ENCODE measurements at places on chromosomes 6 and 20.
A peak's percentile ranks its signal among the peaks of the same experiment; 100 is the strongest.

DNA sequence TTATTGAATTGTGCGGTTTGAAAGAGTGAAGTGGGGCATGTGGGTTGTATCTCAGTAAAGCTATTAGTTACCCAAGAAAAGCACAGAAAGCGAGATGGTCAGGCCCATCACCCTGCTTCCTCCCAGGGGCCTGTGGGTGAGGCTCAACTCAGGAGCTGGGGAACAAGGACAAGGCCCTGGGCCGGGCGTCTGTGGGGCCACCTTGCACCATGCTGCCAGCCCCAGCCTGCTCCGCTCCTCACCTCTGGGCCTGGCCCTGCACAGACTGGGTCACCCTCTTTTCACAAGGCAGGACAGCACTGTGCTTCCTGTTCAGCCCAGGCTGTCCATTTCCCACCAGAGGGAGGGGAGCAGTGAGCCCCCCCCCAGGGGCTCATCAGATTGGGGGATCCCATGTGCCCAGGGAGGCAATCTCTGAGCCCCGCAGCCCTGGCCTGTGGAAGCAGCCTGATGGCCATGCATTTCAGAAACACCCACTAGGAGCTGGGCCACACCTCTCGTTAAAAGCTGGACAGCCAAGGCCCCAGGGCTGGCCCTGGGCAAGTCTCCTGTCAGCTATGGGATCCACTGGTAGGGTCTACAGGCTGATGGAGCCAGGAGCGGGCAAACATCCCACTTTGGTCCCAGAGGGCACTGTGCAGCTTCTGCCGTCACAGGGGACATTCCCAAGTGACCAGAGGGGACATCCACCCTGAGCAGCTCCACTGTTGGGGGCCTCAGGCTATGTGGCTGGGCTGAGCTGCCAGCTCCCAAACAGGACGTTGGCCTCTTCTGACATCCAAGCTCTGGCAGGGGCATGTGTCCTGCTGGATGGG lies 55.9 kb downstream of the YTHDF1 start:
- no peak for DNase-seq

DNA sequence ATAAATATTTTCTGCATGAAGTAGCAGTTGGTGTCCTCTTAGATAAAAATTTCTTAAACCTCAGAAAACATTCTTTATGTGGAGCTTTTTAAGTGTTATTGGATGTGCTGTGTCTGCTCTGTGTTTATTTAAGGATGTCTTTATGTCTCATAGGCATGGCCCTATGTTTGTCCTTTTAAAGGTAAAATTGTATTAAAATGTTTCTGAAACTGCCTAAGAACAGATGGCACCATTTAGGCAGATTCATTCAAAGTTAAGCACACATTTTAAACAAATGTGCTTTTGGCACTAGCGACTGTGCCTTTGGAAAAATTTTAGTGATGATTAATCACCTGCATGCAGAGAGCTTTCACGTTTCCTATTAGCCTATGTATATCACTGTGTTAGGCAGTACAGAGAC lies 125.2 kb downstream of the KIF6 start:
- DNase-seq = peak; percentile 17

DNA sequence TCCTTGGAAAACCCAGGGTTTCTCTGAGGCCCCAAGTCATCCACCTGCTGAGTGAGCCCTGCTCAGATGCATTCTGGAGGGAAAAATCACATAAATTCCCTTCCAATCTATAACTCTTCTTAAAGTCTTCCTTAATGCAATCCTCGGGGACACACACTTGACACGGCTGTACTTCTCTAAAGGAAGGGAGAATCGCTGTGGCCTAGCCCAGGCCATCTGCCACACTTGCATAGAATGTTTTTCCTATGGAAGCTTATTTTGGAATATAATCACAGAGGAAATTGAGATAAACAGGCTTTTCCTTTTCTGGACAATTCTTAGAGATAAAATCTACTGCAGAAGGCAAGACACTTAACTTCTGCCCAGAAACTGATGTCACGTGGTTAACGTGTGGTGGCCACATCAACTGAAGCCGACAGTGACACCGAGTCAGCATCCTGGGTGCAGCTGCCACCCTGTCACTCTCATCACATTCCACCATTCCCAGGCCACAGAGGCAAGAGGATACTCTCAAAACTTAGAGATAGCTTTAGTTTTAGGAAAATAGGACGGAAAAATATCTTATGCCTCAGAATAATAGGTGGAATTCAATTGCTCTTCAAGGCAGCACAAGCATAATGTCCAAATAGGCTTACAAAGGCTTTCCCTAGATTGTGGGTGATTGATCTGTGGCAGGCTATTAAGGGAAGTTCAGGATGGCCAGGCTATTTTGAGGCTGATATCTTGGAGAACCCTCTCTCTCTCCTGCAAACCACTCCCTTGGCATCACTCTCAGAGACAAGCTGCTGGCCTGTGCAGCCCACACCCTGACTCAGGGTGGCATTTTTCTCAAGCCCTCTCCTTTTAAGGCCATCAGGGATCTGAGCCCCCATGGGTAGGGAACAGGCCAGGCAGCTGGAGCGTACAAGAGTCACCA lies 29.6 kb downstream of the PSMB1 start:
- no peak for DNase-seq

GRCh38 chr20:51583499-51583898 lies 41.0 kb upstream of the NFATC2 start:
- DNase-seq = no peak

DNA sequence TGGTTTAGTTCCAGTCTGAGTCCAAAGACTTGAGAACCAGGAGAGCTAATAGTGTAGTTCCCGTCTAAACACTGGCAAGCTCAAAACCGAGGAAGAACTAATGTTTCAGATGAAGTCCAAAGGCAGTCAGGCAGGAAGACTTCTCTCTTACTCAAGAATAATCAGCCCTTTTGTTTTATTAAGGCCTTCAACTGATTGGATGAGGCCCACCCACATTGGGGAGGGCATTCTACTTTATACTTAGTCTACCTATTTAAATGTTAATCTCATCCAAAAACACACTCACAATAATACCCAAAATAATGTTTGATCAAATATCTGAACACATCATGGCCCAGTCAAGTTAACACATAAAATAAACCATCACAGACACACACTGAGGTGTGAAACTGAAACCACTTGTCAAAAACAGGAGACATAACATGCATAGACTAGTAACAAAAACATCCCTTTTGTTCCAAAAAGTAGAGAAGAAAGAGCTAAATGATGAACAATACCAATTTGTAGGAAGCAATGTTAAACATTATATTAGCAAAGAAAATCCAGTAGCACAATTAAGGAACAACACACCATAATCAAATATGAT lies 50.2 kb upstream of the SENP6 start:
- no peak for DNase-seq

DNA sequence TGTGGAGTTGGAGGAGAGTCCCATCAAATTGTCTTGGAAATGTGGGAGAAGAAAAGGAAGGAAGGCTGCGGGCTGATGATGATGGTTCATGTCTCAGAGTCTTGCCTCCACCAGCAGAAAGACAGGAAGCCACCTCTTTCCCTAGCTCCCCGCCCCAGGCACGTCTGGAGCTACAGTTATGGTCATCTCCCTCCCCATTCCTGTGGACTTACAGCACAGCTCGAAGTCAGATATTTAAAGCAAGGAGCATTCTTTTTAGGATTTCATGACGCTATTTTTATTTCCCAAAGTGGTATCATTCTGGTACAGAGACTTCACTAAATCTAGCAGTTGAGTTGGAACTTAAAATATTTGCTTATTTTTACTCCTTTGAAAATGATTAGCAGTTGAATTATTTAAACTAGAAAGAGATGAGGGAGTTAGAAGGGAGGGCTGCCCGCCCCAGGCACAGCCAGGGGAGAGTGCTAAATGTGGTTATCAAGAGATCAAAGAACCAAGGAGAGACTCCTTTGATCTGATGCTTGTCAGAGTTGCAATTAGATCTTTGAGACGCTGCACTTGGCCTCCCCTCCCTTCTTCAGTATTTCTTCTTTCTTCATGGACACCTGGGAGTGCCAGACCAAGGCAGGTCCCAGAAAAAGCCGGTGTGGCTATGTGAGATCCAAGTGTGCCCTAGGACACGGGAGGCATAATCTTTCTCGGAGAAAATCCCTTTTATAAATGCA lies 199.9 kb upstream of the SOX4 start:
- no peak for DNase-seq

- no peak for DNase-seq
These were observed 86.0 kb downstream of the PTPN1 start for GRCh38 chr20:50595988-50596693.

DNA sequence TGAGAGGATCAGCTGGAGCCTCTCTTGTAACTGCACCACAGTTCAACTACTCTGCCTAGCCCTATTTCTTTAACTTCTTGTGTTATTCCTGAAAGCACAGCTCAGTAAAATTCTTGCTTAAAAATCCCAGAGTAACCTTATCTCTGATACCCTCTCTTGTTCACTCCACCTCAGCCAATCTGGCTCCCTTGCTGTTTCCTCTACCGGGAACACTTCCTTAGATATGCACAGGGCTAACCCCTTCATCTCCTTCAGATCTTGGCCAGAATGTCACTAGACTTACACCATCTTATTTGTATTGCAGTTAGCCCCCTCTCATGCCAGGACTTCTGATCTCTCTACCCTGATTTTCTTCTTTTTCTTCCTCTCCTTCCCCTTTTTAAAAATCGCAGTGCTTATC lies 2.6 kb upstream of the ZKSCAN3 start:
- DNase-seq = no peak

- no peak for DNase-seq
These were observed 22.5 kb downstream of the NCOA3 start for GRCh38 chr20:47524015-47524784.

DNA sequence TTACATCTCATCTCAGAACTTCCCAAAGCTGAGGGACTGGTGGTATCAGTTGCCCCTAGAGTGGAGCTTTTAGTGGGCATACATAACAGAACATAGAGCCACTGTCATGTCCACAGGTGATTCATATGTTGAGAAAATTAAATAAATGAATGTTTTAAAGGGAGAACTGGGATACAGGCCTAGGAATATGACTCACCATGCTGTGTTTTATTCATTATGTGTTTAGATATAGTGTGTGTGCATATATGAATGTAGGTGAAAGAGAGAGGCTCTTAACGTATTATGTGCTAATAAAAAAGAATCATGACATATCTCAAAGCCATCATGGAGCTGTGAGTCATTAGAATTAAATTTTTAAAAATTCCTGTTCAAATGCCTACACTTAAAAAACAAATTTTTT lies 332.2 kb upstream of the RSPO3 start:
- no peak for DNase-seq

DNA sequence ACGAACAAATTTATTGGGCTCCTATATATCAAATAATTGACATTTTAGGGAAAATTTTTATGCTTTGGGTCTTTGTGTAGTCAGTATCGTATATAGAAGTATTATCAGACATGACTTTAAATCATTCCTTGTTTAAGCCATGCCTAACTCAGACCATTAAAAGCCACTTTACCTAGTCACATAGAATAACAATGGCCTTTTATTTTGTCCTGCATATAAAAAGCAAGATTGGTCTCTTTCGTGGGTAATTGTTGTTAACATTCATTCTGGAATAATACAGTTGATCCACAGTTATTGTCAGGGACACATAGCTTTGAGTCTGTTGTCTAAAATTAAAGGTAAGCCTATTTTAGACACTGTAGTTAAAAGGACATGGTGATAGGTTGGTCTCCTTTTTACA lies 47.4 kb downstream of the PLEKHG1 start:
- DNase-seq = no peak

DNA sequence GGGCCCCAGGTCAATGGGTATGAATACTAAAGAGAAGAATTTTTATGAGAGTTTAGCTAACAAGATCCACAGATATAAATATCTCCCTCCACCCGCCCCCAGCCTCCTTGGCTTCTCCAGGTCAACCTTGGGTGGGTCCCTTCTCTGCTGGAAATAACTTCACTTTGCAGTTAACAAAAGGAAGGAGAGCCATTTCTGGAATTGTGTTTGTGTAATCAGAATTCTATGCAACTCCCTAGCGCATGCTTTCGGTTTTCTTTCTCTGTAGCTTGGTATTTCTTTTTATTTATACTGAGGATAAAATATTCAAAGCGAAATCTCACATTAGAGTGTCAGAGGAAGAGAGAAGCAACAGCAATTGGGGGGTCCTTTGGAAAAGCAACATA lies 27.1 kb downstream of the RIPOR2 start:
- no peak for DNase-seq

DNA sequence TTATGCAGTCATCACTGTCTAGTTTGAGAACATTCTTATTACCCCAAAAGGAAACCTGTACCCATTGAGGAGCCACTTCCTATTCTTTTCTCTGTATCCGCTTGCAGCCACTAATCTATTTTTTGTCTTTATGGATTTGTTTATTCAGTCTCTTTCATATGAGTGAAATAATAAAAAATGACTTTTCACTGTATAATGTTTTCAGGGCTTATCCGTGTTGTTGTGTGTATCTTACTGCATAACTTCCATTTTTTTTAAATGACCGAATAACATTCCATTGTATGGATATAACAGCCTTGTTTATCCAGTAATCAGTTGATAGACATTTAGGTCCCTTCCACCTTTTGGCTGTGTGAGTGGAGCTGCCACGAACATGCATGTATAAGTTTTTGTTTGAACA lies 86.6 kb downstream of the ZFAND3 start:
- DNase-seq = no peak

DNA sequence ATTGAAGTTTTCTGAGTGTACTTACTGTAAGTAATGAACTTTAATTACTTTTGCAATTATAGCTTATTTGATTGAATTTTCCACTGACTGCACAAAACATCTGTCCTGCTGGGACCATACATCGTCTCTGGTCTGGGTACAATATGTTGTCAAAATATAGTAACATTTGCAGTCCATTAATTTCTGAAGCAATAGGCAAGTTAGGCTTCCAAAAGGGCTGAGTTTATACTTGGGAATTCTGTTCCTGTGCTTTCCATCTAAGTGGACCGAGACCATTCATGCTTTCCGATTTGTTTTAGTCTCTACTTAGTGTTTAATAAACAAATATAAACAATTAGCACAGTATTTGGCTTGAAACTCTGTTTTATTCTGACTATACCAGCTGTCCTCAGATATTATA lies 139.3 kb downstream of the RFPL4B start:
- DNase-seq = no peak

DNA sequence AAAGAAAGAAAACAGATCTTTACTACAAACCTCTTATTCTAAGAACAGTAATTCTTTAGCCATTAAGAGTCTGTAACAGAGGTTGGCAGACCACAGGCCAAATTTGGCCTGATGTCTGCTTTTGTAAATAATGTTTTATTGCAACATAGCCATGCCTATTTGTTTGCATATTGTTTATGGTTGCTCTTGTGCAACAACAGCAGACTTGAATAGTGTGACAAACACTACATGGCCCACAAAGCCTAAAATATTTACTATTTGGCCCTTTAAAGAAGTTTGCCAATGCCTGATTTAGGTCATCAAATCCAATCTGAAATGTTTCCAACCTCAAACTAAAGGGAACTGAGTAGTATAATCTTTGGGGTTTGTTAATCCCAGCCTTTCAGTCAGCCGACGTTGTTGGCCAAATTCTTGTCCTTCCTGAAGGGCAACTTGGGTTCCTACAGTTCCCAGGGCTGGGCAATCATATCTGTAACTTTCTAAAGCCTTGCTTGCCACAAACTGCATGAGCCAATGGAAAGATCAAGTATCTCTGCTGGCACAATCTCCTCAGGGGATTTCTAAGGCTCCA lies 33.9 kb upstream of the TBC1D20 start:
- no peak for DNase-seq

Measured in AG04449 (cell line).